ENCODE measurements at places on chromosomes 7 and 10.

GRCh38 chr10:79378383-79378646 lies 31.0 kb downstream of the PPIF start:
- DNase-seq: no peak

DNA sequence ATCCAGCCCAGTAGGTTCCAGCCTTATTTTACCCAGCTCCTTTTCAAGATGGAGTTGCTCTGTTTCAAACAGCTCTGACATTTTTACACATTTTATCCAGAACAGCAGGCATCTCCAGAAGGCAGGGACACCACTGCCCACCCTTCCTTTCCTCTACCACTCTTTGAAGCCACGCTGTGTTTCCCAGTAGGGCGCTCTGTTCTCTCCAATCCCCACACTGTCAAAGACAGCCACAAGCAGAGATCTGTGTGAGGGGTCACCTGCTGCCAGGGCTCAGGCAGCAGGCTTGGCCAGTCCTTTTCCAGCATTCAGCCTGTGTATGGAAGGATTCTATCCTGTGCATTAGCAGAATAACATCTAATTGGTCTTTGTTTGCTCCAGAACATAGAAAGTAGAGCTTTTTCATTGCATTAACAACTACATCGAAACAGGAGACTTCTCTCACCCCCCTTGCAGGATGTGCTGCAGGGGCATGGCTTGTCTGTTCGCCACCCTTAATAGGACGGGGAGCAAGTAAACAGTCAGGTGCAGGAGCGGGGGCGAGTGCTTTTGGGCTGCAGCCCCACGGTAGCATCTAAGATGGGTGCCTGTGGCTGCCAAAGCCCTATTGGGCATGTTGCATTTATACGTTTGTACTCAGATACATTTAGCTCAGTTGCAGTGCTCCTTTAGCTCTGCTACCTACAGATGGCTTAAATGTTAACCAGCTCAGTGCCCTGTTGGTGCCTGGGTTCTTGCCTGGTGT lies 326.1 kb downstream of the GALNT17 start:
- DNase-seq: no peak

- DNase-seq: peak; percentile 91
Observed at GRCh38 chr7:112103246-112103645, 103.0 kb downstream of the DOCK4 start.

GRCh38 chr7:42893346-42894240 lies 18.3 kb downstream of the C7orf25 start:
- DNase-seq: no peak

DNA sequence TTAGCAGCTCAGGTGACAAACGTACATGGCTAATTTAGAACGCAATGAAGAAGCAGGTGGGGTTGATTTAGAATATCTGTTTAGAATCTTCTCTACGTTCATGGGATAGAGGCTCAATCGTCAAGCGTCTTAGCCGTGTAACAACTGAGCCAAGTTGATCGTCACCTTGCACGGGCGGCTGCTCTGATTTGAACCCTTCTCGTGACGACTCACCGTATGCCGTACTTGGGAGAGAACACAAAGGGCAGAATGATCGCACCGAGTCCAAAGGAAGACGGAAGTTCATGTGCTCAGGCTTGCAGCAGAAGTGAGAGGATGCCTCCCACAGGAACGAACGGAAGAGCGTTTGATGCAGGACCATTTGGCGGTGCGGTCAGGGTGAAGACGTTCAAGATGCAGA lies 108.3 kb upstream of the TCERG1L start:
- DNase-seq: no peak

DNA sequence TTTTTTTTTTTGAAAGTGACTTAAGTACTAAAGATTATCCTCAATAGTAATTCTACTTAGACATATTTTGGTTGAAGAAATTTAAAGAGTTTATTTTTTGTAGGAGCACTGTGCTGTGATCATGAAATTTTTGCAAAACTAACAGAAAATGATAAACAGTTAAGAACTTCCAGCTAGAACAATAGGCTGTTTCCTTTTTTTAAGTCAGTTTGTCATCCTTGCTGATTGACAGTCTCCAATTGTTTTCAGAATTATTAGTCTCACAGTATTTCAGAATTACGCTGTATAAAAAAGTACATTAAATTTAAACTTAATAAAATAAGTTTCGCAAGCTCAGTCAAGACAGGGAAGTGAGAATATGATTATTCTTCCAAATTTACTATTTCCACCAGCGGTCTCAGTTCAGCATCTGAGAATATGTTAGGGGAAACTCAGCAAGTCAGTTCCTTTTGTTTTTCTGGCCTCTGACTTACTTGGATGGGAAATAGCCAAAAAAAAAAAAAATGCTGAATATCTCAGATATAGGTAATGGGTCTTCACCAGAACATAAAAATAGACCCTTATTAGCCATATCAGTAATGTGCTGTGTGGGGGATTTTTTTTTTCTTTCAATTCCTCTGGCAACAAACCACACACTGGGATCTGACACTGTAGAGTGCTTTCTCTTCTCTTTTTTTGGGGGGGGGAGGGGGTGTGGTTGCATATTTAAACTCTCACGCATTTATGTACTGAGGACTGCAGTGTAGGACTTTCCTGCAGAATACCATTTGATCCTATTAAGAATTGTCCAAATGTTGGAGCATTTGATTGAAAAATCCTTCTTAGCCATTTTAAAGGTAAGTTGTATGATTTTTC lies at the start of gene CD36:
CD36 (plus strand) TSS at position 732 of the 855 bp plus-strand sequence. CDS start 8,099 bp downstream, outside the sequence.
- peak; percentile 23 for DNase-seq

DNA sequence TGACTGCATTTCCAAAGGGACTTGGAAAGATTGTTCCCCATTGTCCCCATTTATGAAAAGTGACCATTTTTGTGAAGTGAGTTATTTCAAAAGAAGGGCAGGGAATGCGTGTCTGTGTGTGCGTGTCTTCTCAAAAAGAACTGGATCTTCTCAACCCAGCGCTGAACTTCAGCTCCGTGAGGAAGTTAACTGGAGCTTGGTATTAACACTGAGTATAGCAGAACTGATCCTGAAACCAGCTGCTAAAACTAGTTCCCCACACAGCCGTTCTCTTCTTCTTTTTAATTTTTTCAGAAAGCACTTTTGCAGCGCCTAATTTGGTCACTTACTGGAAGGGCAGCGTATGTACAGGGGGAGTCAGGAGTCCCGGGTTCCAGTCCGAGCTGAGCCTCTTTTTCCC lies 45.8 kb upstream of the PLEKHA1 start:
- no peak for DNase-seq

GRCh38 chr7:137574812-137575211 lies 231.3 kb upstream of the PTN start:
- no peak for DNase-seq

- DNase-seq: no peak
Observed at GRCh38 chr7:111363099-111363498, 199.2 kb downstream of the IMMP2L start.

DNA sequence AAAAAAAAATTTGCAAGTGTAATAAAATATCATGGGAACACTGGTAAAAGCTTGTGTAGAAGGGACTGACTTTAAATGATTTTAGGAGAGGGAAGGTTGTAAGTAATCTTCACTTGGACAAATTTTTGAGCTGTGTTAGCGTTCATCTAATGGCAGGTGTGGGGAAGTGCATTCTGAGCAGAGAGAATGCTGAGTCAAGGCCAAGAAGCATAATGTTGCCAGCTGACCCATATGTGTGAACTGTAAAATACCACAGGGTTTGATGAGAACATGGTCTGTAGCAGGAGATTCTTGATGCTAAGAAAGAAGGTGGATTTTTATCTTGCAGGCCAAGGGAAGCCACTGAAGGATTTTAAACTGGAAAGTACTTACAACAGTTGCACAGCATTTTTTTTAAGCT lies 98.2 kb upstream of the ZNF32 start:
- DNase-seq: no peak

DNA sequence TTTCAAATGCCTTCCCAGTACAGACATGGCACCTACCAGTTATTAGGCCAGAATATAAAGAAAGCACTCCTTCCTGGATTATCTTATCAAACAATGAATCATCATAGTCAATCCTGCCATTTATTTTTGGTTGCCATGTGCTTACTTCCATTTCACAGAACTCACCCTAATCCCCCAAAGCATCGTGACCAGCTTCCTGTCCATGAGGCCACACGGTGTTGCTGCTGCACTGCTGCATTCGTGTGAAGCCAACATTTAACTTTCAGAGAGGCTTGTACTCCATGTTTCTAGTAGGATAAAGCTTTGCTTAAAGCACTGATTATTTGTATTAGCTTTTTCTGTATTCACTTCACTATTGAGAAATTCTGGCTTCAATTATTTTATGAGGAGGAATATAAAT lies 14.4 kb downstream of the COL28A1 start:
- no peak for DNase-seq

- peak; percentile 74 for DNase-seq
Observed at GRCh38 chr7:44977304-44977958, 1.4 kb downstream of the MYO1G start.

- DNase-seq: no peak
Observed at GRCh38 chr10:67784474-67784873, 53.5 kb downstream of the DNAJC12 start.

DNA sequence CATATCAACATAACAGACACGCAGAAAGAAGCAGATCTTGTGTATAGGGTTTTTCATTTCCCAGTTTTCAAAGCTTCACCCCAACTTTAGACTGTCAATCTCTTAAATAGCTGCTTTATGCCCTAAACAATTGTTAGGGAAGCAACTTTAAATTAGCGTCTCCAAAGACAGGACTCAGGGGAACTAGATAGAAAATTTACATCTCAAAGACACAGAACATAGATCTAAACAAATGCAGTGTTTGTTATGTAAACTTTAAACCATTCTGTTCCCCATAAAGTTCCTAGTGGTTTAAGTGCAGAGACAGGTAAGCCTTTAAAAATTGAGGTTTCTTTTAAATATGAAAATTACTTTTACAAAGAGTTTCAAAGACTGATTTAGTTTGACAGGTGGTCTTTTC lies 379.2 kb upstream of the GHITM start:
- DNase-seq: no peak

DNA sequence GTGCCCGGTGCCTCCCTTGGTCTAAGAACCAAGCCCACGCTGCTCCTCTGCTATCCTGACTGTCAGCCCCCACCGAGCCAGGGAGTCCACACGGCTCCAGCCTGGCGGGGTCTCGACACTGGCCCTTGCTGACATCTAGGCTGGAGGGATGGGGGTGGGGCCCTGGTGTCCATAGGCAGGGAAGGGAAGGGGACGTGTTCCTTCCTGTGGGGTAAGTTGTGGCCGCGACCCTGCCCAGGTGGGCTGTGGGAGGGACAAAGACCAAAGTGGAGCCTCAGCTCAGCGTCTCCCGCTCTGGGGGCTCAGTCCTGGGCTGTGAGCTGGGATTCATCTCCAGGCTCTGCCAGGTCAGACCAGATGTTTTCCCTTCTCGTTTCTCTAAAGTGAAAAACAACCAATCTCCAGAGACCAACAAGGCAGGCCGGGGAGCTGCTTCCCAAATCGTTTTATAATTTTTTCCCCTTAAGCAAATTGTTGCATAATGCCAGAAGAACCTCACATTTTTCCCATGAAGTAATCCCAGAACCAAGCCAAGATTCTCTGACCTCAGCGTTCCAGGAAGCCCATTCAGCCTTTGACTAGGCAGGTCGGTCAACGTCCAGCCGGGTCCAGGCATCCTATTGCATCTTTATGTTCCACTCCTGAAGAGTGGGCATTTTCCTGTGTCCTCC lies 101.2 kb downstream of the RGS10 start:
- DNase-seq: no peak

GRCh38 chr7:155998766-155999630 lies 186.7 kb upstream of the SHH start:
- DNase-seq: no peak

DNA sequence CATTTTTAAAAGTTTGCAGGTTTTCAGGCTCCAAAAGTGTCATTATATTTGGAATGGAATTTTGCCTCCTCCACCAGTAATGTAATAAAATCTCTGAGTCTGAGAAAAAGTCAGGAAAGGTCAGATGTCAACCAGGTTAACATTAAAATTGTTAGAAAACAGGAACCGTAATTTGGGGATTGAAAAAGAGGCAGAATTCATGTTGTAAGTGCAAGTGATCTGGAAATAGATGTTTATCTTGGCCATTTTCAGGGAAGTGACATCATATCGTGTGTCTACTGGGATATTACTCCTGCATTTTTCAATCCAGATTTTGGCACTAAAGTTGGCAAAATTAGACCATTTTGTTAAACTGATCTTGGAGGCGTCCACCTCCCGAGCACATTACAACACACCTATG lies 428.5 kb upstream of the MGMT start:
- DNase-seq: no peak

DNA sequence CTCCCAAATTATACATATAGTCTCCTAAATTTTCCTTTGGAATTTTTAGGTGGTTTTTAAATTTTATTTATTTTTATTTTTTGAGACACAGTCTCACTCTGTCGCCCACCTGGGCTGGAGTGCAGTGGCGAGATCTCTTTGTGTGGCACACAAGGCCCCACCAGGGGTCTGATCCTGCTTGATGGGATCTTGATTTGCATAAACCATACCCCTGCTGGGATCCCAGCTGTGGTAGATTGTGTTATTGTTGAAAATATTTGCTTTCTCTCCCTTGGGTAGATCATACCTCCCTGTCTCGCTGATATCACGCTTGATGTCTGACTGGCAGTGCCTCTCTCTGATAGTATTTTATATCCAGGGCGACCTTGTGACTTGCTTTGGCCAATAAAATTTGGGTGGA lies 5.6 kb upstream of the MUC3A start:
- DNase-seq: no peak

GRCh38 chr7:2843711-2844152 lies 376 bp downstream of the GNA12 start:
- DNase-seq: no peak

GRCh38 chr7:122699017-122699416 lies at the start of gene RNF133:
RNF133 (minus strand) TSS chr7:122699117; CDS start chr7:122698918, 199 bp downstream.
- no peak for DNase-seq

DNA sequence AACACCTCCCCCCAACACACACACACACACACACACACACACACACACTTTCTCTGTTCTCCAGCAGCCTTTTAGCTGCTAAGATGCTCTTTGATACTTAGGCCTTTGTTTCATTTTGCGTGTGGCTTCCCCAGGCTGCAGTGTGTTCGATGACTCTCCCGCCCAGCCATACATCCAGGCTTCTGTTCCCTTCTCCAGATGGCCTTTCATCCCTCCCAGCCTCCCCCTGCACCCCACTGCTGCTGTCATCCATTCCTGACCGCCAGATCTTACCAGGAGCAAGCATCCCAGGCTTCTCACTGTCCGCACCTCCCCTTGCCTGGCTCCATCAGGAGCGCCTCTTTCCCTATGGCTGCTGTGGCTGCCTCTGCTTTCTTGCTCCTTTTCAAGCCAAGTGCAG lies 77.8 kb upstream of the PPIF start:
- DNase-seq: no peak

Measured in Kasumi-1 (cell line).